ENCODE measurements at places on chromosomes 4 and X. TPM values are rescaled to one million over a fixed set of nuclear protein-coding genes. Genes with fewer than 3 reads are reported as not detected.

Gene NAA11
- not detected for total RNA-seq

Gene DLG3
- 59.4 TPM for total RNA-seq

Gene ZGRF1
- 2.6 TPM for total RNA-seq

Gene ARMCX1
- 16.1 TPM for total RNA-seq

Gene TCEAL7
- total RNA-seq, result 3.5 TPM

Gene ATOH1
- 41.8 TPM for total RNA-seq

Gene YY2
- total RNA-seq, result 1.6 TPM

Gene PPARGC1A
- 63.7 TPM for total RNA-seq

Gene RTL3
- not detected for total RNA-seq
